ENCODE measurements at places on chromosomes 12 and 14. TPM values are rescaled to one million over a fixed set of nuclear protein-coding genes. Genes with fewer than 3 reads are reported as not detected.

The MUCL1 gene
- not detected for total RNA-seq

The RASSF9 gene
- 0.47 TPM for total RNA-seq

The RGS6 gene
- total RNA-seq, result not detected

The DTX1 gene
- total RNA-seq, result 0.09 TPM

The ZC2HC1C gene
- total RNA-seq, result 1.5 TPM

The OTX2 gene
- total RNA-seq, result not detected

The TMEM233 gene
- not detected for total RNA-seq
